ENCODE measurements at places on chromosomes 11 and 22. TPM values are rescaled to one million over a fixed set of nuclear protein-coding genes. Genes with fewer than 3 reads are reported as not detected.

RFPL3 gene
- not detected for total RNA-seq

GRCh38 chr11:62399878-62400266 is 19.0 kb upstream of the SCGB1A1 start:
- no peak for DNase-seq

OR2D2 gene
- not detected for total RNA-seq

- DNase-seq: no peak
These were observed 5.1 kb downstream of the OR10V1 start for GRCh38 chr11:59708537-59708936.

DNA sequence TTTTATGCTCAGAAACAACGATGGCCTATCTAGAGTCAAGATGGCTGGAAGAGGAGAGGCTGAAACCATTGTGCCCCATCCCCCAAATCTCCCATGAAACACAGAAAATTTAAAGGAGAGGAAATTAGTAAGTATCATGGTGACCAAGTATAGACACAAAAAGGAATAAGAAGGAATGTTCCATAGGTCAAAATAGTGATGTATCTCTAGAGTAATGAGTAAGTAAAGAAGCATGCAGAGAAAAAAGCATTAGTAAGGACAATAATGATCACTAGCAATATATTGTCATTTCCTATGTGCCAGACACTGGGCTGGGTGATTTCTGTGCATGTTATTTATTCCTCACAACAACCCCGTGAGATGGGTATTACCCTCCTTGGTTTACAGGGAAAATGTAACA is 2.6 kb upstream of the SLC22A24 start:
- no peak for DNase-seq

RIC3 gene
- 8.5 TPM for total RNA-seq

GRCh38 chr11:110029714-110030113 is 63.5 kb upstream of the ZC3H12C start:
- no peak for DNase-seq

GRCh38 chr22:24107661-24108060 is 73.6 kb upstream of the SUSD2 start:
- DNase-seq: peak; percentile 92

RAB6A gene
- 94.7 TPM for total RNA-seq

XKR3 gene
- not detected for total RNA-seq

Data from right atrium auricular region (tissue), 2 donors.